H1 (cell line): ENCODE measurements at places on chromosomes 2 and 18.

DNA sequence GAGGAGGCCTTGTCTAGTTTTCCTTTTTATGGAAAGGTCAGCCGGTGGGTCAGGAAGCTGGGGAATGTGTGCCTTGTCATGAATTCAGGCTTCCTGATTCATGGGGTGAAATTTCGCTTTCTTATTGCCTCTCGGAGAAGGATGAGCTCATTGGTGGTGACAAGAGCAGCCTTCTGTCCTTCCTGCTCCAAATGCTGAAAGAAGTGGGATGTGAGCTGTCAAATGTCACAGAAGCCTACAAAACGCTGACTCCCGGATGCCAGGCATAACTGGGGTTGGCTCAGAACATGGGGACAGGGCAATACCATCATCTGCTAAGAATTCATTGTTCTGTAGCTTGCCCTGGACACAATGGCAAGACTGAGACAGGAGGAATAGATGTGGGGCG, 55.8 kb upstream of the FAM136A start:
- DNase-seq, result no peak

GRCh38 chr18:44651478-44651877, 29.2 kb upstream of the SETBP1 start:
- no peak for DNase-seq

- DNase-seq, result peak; percentile 89
Observed at GRCh38 chr2:232292395-232293154, 86.0 kb upstream of the ALPP start.

DNA sequence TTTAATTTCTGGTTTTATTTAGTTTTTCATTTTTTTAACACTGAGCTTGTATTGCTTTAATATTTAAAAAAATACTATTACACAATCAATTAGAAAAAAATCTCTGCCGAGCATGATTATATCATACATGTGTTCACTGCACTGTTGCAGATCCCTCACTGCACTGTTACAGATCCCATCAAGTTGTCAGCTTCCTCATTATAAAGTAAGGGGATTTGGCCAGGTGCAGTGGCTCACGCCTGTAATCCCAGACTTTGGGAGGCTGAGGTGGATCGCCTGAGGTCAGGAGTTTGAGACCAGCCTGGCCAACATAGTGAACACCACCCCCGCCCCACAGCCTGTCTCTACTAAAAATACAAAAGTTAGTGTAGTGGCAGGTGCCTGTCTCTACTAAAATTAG, 33.0 kb upstream of the METTL21A start:
- DNase-seq, result no peak

- DNase-seq, result no peak
Observed at GRCh38 chr2:187319441-187320108, 128.5 kb downstream of the CALCRL start.

DNA sequence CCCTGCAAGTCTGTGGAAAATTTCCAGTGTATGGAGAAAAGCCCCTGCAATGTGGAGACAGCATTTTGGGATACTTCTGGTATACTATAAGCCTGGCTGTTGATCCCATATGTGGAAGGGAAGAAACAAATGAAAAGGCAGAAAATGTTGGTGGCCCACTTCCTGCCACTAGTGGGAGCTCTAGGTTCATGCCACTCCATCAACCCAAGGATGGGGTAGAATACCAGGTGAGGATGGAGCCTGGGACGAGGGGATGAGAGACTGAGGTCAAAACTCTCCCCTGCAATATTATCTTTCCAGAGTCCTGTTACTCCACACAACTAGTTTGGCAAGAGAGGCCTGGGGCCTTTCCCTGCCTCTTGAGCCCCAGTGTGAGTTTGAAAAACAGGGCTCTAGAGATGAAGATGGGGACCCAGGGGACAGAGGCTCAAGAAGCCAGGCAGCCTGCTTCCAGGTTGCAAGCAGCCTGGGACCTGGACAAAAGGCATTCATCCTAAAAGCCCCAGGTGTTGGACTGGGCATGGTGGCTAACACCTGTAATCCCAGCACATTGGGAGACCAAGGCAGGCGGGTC, 31.9 kb downstream of the BMP10 start:
- DNase-seq, result no peak

- no peak for DNase-seq
Observed at GRCh38 chr2:126302043-126302442, 353.9 kb upstream of the GYPC start.

DNA sequence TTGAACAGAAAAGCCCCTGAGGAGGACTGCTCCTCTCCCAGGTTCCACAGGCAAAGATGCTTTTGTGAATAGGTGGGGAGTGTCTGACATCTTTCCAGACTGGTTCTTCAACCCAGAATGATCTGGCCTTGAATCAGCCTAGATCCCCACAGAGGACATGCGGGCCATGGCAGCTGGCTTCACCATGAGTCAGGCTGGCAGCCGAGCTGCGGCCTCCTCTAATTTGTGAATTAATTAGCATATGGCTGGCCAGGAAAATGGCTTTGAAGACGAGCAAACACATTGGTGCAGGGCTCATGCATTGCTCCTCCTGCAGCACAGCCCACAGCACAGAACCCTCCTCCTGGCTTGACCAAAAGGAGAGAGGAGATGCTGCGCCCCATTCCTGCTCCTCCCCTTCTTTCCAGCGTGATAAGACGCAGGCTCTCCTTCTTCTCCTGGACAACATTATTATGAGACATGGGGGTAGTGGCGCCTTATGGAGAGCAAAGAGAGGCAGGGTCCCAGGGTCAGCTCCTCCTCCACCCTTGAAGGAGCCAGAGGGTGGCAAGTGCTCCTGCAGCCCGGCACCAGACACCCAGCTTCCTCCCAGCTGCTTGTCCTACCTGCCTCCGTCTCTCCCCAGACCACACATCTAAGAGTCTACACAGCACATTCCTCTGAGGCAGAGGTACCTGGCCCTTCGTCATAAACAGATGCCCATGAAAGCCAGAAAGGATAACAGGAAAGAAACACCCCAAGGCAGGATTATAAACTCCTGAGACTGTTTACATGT, 66.7 kb downstream of the EDAR start:
- DNase-seq, result no peak

DNA sequence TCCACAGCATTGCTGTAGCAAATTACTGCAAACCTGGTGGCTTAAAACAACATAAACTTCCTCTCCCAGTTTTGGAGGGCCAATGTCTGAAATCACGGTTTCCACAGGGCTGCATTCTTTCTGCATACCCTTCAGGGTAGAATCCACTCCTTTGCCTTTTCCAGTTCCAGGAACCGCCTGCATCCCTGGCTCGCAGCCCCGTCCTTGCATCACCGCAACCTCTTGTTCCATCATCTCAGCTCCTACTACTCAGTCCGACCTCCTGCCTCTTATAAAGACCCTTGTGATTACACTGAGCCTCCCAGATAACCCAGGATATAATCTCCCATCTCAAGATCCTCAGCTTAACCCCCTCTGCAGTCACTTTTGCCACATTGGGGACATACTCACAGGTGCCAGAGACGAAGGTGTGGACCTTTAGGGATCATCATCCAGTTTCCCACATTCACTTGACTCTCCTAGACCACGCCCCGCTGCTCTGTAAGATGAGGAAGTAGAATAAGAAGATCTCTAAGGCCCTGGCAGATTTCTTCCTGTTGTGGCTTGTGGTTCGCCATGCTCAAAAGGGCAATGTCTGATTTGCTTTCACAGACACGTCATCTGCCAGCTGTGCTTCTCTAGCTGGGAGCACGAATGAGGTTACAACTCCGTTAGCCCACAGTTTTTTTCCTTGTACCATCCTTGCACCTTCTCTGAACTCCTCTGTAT, 103.6 kb upstream of the AGAP1 start:
- no peak for DNase-seq

- no peak for DNase-seq
Observed at GRCh38 chr2:74945788-74946331, 12.6 kb upstream of the POLE4 start.

DNA sequence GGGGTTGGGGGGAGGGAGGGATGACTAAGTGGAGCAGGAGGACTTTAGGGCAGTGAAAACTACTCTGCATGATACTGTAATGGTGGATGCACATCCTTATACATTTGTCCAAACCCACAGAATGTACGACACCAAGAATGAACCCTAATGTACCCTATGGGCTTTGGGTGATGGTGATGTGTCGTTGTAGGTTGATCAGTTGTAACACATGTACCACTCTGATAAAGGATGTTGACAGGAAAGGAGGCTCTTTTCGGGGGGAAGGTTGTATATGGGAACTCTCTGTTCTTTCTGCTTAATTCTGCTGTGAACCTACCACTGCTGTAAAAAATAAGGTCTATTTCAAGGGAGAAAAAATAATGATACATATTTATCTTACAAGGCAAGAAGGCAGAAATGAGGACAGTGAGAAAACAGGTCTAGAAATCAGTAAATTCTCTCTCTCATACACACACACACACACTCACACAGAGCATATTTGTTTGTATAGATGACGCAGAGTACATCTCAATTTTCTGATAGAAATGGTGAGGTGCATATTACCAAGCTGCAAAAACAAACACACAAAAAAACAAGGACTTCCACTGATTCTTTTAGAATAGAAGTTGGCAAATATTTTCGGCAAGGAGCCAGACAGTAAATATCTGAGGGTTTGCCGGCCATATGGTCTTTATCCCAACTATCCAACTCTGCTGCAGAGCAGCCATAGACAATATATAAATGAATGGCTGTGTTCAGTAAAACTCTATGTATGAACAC, 20.2 kb downstream of the FAM124B start:
- no peak for DNase-seq

DNA sequence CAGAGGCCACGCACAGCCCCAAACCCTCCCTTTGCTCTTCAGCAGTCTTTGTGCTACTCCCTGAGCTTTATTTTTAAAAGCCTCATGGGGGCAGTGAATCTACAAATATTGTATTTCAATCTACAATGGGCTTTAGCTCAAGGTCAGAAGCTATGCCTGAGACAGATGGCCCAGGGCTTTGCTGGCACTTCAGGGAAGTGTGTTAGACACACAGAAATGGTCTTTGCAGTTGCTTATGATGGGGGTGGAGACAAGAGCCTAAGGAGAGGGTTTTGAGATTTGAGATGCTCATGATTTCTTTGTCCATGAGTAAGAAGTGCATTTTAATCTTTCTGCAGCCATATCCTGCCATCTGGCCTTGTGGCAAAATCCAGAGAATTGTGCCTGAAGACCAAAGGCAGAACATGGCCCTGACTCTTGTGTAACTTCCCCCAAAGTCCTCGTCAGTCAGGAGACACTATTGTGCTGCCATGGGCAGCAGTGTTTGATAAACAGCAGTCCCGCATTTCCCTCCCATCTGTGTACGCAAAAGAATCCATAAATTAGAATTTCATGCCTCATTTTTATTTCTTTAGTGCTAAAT, 92.6 kb downstream of the VAPA start:
- no peak for DNase-seq

DNA sequence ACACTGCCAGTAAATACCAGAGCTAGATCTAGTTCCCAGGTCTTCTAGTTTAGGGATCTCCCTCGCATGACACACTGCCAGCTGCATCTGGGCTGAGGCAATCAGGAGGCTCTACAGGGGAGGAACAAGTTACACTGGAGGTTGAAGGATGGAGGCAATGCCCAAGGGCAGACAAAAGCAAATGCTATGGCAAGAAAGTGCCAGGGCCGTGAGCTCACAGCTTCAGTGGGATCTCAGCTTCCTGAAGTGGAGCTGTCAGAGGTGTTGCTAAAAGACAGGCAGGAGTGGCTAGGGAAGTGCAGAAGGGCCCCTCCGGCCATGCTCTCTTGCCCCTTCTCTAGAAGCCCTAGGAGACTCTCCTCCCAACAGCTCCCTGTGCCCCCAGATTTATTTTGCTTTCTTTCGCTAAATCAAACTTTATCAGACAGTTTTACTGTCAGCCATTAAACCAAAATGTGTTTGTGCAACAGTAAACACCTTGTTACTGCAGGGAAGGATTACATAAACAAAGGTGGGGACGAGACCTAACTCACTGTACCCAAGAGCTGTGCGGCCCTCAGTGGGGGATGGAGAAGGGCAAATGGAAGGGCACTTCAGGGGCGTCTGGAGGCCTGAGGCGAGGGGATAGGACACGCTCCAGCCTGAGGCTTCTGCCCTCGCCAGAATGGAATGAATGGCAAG, 39.4 kb upstream of the PKDCC start:
- no peak for DNase-seq

GRCh38 chr2:121182520-121182919, 102.5 kb downstream of the TFCP2L1 start:
- DNase-seq, result no peak

DNA sequence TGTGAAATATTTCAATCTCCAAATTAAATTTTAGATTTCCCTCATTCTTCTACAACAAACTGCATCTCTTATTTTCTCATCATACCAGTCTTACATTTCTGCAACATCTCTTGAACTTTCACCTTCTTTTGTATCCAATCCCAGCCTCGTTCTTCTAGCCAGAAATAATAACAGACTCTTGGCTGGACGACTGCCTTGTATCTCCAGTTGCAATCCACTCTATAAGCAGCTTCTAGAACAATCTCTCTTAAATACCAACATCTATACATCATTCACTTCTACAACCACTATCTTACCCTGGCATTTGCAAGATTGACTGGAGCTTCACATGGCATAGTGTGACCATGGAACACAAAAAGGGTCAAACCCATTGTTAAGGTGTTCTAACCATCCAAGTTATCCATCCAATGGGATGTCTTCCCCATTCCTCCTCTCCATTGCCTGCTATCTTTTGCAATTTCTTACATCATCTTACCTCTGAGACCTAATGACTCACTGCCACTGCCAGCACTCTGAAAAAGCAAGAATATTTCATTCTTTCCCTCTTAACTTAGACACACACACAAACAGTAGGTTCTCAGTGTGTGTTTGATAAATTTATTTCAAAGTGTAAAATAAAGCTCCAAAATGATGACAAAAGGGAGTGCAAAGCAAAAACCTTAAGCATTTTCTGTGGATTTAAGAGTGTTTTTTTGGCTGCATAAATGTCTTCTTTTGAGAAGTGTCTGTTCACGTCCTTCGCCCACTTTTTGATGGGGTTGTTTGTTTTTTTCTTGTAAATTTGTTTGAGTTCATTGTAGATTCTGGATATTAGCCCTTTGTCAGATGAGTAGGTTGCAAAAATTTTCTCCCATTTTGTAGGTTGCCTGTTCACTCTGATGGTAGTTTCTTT, 145.6 kb downstream of the METTL4 start:
- DNase-seq, result no peak

- DNase-seq, result no peak
Observed at GRCh38 chr2:196259507-196260481, 88.4 kb upstream of the STK17B start.

DNA sequence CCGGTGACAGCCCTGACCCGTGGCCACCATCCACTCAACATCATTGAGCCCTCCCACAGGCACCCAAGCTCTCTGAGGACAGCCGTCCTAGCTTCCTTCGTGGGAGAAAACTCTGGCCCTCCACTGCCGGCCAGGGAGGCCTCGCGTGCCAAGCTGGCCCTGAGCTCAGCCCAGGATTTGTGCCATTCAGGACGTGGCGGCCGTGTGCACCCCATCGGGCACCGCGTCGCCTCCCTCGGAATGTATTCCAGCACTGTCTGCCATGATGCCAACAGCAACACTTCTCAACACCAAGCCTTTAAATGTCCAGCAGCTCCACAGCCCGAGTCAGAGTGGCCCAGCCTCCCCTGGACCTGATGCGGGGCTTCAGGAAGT, 35.7 kb downstream of the ZNF516 start:
- DNase-seq, result peak; percentile 33

DNA sequence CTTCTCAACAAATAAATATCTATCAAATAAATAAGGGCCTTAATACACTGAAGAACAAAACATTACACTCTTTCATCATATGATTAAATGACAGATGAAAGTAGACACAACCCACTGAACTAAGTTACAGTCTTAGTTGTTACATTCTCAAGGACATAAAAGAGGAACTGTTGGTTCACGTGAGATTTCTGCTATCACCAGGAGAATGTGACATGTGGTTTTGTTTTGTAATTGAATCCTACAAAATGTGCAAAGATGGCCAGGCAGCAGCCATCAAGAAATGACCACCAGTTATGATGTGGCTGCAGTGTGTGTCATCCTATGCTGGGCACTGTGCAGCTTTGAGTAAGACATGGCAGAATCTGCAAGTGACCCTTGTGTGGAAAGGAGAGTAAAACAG, 310.6 kb upstream of the PIK3C3 start:
- no peak for DNase-seq
